ENCODE measurements at places on chromosomes 2 and 18.

- no peak for DNase-seq
Observed at GRCh38 chr2:218394298-218395089, 5.2 kb upstream of the CTDSP1 start.

DNA sequence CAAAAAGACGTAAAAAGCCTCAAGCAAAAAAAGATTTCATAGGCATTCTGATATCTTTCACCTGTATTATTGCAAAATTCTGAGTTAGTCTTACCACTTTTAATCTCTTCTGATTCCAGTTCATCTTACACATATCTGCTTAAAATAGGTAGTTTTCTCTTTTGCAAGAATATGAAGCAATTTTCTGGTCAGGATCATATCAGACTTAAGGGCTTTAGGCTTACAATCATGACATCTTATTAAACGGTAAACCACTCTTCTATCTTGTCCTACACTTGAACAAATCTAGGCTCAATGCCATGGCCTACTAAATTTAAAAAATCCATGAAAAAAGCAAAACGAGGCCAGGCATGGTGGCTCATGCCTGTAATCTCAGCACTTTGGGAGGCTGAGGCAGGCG is 50.1 kb upstream of the GAREM1 start:
- DNase-seq, result no peak

GRCh38 chr2:128504246-128505149 is 185.8 kb upstream of the HS6ST1 start:
- DNase-seq, result no peak

- DNase-seq, result no peak
Observed at GRCh38 chr18:37179384-37179783, 350.5 kb downstream of the KIAA1328 start.

GRCh38 chr2:136005462-136006196 is 20.2 kb upstream of the DARS1 start:
- DNase-seq, result no peak

GRCh38 chr2:172205292-172205691 is 102.6 kb upstream of the DLX2 start:
- DNase-seq, result no peak

- no peak for DNase-seq
Observed at GRCh38 chr2:191038241-191038725, 24.3 kb upstream of the STAT1 start.

Data from stimulated activated CD8-positive, alpha-beta memory T cell treated with anti-CD3 and anti-CD28 coated beads, Interleukin-7, amount 100 ng/mL, for 48 hours (primary cell).